NCI-H1048 (cell line): ENCODE measurements at places on chromosomes 5 and 9.

- DNase-seq: no peak
Measured at GRCh38 chr5:35833224-35833623, 23.5 kb upstream of the IL7R start.

DNA sequence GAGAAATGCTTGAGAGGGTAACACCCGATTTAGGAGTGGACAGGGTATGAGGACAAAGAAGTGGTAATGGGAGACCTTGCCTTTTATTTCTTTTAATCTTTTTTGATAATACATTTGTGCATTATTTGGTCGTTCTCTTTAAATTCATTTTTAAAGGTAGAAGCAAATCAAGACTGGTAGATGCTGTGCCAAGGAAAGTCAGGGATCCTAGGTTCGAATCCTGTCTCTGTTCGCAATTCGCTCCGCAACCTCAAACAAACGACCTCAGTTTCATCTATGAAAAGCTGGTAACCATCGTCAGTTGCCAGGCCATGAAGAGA is 353 bp upstream of the TMED9 start:
- DNase-seq: no peak

DNA sequence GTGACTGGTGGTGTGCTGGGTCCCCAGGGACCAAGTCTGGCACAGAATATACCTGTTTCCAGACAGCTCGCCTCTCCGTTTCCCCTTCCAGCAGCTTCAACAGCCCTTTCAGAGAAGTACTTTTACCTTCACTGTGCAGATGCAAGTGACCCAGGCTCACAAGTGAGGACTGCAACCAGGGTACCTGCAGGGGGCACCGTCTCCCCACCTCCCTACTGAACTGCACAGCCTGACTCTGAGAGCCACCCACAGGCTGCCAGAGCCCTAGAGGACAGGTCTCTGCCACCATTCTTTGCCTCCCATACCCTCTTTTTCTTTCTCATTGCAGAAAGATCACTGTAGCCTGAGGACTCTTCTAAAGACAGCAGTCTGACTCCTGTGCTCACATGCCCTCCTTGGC is 15.4 kb downstream of the IL9 start:
- DNase-seq: no peak

- no peak for DNase-seq
Measured at GRCh38 chr5:73188764-73189531, 16.0 kb downstream of the TMEM174 start.

GRCh38 chr9:93830012-93830596 is 125.1 kb downstream of the BARX1 start:
- DNase-seq: no peak

- DNase-seq: no peak
Measured at GRCh38 chr5:172858990-172859811, 25.1 kb downstream of the ERGIC1 start.

DNA sequence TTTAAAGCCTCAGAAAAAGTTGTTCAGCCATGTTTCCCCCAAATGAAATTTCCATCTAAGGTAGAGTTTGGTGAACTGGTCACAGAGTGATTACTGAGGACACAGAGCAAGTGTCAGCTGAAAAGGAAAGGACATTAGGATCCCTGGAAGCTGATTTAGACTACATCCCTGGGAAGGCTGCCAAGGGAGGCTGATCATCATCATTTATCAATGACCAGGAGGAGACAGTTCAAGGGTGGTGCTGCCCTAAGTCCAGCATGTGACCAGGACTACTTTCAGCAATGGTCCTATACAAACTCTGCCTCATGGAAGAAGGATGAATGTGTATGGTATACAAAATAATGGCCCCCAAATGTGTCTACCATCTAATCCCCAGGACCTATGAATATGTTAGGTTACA is 120.6 kb downstream of the PIK3R1 start:
- DNase-seq: no peak

DNA sequence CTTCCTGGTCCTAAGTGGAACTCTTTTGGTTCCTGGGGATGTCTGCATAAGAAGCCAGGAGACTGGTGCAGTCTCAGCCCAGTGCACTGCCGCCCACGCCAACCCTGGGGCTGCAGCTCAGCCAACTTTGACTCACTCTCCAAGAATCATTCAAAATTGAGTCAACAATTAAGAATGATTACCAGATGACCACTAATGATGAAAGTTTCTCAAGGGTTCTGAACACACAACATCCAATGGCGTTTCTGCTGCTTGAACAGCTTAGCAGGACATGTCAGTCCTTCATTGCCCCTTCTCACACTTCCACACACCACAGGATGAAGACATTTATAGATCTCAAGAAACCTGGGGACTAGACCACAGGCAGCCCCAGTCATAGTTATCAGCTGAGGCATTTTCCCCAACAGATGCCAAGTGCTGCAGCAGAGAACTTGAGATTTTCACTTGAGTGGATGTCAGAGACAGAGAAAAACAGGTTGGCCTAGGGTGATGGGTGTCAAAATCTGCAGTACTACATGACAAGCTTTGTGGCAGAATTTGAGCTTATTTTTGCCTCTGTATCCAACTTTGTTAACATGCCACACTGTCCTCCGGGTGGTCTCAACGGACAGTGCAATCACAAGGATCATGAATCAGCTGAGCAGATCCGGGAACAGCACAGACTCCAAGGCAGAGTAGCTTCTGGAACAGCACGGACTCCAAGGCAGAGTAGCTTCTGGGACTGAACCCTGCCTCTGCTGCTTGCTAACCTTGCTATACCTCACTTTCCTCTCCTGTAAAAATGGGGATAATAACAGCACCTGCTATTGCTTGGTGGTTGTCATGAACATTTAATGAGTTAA is 356.1 kb downstream of the SPOCK1 start:
- no peak for DNase-seq
